Stomach (tissue), 19 donors: ENCODE measurements at places on chromosomes 11 and 22. TPM values are rescaled to one million over a fixed set of nuclear protein-coding genes. Genes with fewer than 3 reads are reported as not detected.
A peak's percentile ranks its signal among the peaks of the same experiment; 100 is the strongest.

DNA sequence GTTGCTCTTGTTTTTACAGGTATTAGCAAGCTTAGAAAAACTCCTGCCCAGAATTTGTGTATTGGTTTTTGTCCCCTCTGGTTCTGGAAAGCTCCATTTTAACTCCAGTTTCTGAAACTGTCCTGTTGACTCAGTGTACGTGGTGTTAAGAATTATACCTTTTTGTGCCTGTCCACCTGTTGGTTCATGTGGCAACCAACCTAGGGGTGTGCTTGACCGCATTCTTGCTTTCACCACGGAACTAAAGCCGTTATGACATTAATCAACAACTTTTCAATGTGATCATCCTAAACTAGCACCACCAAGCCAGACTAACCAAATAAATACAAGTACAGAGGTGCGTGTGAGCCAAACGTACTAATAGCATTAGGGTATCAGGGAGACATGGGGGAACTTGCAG lies 56.0 kb upstream of the PTH start:
- no peak for DNase-seq

DNA sequence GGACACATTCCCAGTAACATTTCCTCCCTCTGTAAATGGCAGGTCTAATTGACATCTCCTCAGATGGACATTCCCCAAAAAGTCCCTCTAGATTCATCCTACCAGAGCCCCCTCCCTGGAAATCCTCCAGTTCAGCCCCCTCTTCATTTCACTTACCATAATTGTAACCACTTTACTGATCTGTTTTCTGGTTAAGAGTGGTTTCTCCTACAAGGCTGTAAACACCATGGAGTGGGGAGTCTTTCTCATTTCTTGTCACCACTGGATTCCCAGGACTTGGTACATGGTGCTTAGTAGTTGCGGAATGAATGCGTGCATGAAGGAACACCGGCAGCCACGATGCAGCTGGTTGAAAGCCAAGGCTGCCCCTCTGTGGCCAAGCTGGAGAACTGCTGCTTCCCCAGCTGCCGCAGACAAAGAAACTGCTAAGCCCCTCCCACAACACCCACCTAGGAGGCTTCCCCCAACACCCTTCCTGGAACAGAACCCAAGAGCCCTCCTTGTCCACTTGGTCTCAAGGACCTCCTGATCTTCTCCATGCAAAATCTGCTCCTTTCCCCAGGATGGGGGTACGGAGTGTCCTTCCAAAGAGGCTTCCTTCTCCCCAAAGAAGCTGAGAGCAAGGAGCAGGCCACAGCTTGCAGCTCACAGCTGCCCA lies 18.6 kb upstream of the SCARF2 start:
- DNase-seq, result peak; percentile 94

The HEPN1 gene
- total RNA-seq, result not detected

The KLHDC7B gene
- not detected for total RNA-seq

The DSCAML1 gene
- total RNA-seq, result 0.45 TPM
